ENCODE measurements at places on chromosomes 6 and 20.

- no peak for DNase-seq
These were observed 285.5 kb downstream of the ZFAND3 start for GRCh38 chr6:38105066-38105465.

- DNase-seq = no peak
These were observed 215.5 kb downstream of the ALDH8A1 start for GRCh38 chr6:134734312-134734869.

DNA sequence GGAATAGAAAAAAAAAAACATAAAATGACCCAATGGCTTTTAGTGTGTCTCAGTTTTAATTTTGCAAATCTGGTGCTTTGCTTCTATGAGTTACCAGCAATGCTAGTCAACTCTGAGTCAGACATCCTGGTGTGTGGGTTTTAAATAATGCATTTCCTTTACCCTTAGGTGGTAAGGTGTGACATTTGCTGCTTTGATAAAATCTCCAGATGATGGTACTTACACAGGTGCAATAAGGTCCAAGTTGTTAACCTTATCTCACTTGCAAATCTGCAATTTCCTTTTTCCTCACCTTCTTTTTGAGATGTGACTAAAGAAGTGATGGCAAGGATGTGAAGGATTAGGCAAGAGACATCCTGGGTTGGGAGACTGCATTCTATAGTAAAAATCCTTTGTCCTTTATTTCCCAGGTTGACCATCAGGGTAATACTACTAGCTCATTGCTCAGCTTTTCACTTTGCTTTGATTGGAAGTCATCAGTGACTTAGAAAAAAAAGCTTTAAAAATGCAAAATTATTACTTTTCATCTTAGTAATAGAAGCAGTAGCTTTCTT is 818.5 kb upstream of the FLRT3 start:
- DNase-seq = no peak

DNA sequence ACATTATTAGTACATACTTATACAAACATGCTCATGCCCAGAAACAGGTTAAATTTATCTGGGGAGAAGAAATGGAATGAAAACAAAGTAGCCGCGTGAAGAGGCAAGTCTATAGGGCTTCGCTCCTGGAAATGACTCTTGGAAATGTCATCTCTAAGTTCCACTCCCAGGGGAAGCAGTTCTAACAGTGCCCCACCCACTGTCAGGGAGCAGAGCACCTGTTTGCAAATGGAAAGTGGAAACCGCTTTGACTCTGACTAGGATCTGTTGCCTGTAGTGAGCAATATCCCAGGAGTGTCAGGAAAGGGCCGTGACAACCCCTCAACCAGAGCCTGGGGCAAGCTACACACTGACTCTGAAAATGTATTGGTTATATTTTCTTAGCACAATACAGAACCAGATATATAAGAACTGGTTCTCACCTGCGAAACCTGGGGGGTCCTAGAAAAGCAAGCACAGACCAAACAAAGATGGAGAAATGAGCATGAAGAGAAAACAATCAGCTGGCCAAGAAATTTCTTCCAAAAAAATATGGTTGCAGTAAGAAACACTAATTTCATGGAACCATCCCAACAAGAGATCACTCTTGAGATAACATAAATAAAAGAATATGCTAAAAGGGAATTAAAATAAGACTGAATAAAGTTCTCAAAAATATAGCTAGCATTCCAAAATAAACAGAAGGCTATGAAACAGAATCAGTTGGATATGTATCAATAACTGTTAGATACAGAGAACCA is 47.5 kb upstream of the CRISP1 start:
- no peak for DNase-seq

DNA sequence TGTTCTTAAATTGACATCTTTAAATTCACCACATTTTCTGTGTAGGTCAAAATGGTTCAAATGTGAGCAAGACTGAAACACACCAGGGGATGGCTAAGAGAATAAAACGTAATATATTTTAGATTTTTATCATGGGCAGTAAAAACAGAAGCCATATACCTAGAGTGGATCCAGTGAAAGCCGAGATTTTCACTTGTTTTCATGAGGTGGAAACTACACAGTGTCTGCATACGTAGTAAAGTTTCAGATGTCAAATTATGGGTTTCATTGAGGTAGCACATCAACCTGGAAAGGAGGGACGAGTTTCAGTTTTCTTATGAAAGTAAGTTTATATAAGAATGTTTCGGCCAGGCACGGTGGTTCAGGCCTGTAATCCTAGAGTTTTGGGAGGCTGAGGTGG is 25.9 kb downstream of the METTL24 start:
- DNase-seq = no peak

DNA sequence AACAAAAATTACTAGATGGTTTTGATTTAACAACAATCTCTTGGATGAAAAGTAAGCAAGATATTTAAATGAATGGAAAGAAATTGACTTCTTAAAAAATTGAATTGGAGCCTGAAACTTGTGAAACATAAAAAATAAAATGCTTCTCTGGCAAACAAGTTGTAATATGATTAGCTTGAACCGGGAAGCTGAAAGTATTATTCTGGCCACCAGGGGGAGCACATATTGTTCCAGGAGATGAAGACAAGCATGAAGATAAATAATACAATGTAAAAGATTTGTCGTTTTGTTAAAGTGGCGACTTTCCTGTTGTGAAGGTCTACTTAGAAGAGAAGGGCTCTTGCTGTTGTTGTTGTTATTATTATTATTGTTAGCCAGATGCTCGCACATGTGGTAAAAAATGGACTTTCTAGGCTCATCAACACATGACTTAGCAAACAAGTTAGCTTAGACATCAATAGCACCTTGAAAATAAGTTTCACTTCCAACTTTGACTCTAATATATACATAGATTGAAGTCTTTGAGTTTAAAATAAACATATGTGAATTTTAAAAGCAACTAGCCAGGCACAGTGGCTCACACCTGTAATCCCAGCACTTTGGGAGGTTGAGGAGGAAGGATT is 14.2 kb downstream of the PAX1 start:
- no peak for DNase-seq

DNA sequence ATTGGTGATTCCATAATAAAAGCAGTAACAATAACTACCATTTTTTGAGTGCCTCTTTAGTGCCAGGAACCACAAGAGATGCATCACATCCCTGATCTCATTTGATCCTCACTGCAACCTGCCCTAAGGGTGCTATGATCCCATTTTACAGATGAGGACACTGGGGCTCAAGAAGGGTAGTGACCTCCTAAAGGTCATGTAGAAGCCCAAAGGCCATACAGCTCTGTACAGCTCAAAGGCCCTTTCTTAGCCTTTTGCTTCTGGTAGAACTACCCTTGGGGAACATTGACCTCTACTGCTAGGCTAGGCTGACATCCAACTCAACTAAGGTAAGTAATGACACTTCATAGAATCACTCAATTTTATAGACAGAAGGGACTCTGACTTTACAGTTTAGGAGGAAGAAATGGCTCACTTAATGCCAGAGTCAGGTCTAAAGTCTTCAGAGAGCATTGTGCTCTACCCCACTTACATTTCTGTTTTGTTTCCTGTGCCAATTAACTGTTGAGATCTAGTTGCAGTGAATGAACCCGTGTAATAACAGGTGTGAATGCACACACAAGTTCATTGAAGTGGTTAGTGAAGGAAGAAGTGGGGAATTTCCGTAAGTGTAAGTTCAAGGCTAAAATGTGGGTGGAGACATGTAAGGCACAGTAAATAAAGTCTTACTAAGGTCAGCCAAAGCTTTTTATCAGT is 10.7 kb downstream of the SLC9A8 start:
- DNase-seq = no peak

DNA sequence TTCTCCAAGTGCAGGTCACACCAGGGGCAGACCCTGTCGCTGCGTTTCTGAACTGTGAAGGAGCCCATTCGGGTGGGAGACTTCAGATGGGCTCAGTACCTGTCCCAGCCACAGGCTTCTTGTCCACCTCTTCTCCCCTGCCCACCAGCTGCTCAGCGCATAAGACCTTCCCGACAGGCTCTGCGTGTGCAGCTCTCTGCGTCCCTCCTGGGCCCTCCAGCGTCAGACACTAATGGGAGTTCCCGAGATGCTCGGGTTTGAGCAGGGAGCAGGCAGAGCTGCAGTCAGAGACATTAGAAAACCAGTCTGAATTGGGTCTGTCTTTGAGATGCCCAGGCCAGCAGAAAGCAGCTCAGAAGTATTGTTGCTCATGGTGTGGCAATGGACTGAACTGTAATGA is 50.4 kb downstream of the TCP11 start:
- DNase-seq = no peak

GRCh38 chr6:53440336-53440945 is 91.7 kb upstream of the ELOVL5 start:
- no peak for DNase-seq

DNA sequence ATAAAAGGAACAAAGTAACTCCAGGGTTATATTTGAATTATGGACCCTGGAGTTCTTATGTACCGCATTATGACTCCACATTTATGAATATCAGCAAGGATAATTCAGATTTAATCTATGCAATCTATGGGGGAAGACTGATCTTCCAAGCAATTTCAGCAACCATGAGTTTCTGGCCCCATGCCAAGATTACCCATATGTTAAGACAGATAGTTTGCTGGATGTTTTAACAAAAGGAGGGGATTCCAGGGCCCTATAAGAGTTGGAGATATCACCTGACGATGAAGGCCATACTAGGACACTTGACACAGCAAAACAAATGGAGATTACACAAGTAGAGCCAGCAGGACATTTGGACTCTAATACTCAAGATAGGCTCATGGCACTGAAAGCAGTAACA is 45.9 kb upstream of the PLN start:
- DNase-seq = no peak

GRCh38 chr20:30489614-30490003 is 767.9 kb upstream of the DEFB115 start:
- DNase-seq = no peak

DNA sequence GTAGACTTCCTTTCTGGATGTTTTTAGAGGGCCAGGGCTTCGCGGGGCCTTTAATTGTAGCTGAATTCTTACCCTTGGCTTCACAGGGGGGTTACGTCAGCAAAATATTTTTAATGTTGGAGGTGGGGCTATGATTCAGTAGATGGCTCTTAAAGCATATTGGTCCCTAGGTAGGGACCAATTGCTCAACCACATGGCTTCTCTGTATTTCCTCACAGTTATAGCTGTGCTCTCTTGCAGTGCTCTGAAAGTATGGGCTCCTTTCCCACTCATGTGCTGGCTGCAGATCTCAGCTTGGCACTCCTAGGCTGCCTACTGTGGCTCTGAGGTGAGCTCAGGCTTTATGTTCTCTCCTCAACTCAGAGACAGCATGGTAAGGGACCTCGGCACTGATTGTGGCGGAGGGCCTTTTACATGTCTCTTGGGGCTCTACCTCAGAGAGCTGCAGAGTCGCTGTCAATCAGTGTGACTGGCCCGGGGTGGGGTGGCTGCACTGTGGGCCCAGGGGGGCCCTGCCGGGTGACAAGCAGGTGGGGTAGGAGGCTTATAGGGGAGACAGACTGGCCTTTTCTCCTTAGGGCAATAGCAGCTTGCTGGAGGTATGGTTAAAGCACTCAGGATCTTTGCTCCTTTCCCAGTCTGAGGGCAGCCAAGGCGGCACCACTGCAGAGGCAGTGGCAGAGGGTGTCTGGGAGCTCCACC is 318.0 kb downstream of the DOK5 start:
- no peak for DNase-seq

DNA sequence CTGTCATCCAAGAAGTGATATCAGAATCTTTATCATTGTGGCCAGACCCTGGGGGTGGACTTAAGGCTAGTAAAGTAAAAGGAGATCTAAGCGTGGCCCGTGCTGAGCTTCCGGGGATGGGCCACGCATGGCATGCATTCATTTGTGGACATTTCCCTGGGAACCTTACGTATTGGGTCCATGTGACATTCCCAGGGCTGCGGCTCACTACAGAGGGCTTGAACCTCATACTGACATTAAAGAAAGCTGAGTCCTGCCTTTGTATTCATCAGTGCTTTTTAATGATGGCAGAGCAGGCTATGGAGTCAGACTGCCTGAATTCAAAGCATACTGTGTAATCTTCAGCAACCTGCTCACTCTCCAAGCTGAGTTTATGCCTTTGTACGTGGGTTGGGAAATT is 152.2 kb upstream of the AFDN start:
- DNase-seq = no peak

- no peak for DNase-seq
These were observed 26.5 kb downstream of the EIF2S2 start for GRCh38 chr20:34085544-34086040.

DNA sequence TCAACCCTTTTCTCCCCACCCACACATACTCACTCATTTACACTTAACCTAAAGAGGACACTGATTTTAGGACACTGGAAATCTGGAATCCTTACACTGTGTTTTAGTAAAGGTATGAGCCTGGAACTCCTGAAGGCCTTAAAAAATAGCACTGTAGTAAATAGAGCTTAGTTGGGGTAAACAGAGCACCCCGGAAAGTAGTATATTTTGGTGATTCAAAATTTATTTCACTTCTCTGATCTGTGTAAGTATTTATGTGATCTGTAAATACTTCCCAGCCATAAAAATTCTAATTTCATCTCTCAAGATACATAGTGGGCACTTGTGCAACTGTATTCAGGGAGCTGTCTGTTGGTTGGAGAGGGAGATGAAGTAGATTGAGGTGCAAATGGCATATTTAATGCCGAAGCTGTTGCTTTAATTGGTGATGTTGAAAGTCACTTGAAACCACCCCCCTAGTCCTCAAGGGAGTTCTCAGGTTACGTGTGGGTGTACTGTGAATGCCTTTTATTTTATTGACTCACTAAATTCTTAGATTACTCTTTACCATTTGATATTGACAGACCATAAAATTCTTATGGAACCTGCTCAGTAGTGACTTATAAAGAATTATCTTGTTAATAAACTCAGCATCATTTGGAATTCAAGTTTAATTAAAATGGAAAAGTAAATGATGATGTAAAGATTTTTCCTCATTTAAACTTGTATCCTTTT is 154.9 kb downstream of the SOX4 start:
- no peak for DNase-seq

DNA sequence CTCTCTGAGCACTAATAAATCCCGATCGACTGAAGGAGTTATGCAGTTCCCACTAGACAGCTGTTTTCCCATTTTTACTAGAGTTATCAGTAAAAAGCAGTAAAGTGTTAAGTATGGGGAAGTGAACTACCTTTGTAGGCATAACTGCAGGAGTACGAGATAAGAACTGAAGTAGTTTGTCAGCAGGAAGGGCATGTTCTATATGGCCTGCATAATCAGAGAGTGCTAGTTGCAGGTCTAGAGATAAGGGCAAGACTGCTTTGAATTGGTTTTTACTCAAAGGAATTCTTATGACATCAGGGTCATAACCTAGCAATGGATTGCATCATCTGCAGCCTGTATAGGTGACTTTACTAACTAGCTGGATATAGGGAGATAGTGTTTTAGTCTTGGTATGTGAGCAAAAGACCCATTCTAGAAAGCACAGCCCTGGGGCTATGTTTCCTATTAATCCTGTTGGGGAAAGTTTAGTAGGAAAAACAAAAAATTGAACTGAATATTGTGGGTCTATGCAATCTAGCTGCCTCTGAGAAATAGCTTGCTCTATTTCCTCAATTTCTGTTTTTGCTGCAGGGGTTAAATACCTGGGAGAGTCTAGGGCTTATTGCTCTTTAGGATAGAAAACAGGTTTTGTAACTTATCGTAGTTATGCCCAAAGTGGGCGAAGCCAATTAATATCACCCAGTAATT is 22.6 kb upstream of the CRISP1 start:
- DNase-seq = no peak
